ENCODE measurements at places on chromosomes 11 and 22.

DNA sequence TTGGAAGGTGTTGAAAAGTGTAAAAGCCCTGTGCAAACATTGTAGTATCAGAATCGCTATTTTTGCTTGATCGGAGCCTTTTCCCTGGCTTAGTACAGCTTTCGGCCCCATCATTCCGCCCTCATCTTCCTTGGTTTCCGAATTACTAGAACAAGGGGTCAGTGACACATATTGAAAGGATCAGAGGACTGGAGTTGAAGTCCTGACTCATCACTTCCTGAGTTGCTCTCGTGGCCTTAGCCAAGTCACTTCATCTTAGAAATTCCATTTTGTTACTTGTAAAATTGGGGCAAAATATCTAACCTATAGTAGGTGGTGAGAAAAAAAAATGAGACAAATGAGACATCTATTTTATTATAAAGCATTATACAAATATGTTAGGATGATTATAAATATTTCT is 375.0 kb downstream of the NTM start:
- no peak for DNase-seq

GRCh38 chr22:19424186-19424500 is 7.4 kb downstream of the HIRA start:
- DNase-seq: no peak

DNA sequence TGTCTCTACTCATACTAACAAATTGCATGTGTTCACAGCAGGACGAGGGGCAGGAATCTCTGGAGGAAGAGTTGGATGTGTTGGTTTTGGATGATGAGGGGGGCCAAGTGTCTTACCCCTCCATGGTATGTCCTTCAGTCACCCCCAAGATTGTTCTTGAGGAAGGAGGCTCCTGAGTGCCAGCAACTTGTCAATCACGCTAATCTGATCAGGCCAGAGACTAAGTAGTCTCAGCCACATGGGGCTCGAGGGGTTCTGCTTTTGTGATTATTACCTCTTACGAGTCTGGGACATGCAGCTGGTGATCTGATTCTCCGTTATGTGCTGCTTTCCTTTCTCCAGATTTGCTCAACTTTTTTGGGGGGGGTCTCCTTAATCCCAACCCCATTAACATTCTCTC is 54.3 kb downstream of the CTNND1 start:
- no peak for DNase-seq

GRCh38 chr11:85475660-85476517 is 151.3 kb downstream of the DLG2 start:
- no peak for DNase-seq

GRCh38 chr22:17637490-17638181 is 921 bp upstream of the BCL2L13 start:
- DNase-seq: no peak

- DNase-seq: no peak
Observed at GRCh38 chr11:77374611-77375031, 73.1 kb upstream of the GDPD4 start.

DNA sequence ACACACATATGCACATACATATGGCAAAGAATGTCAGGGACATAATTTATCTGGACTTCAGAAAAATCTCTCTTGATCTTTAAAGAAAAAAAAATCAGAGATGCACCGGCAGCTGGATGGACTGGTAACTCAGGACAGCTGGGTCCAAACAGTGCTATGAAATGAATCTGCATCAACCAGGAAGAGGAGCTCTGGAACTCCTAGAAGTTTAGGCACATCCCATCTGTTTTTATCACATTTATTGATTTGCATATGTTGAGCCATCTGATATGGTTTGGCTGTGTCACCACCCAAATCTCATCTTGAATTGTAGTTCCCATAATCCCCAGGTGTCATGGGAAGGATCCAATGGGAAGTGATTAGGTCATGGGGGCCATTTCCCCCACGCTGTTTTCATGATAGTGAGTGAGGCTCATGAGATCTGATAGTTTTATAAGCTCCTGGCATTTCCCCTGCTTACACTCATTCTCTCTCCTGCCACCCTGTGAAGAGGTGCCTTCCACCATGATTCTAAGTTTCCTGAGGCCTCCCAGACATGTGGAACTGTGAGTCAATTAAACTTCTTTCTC is 87.7 kb upstream of the AKIP1 start:
- DNase-seq: no peak

- no peak for DNase-seq
Observed at GRCh38 chr11:17445240-17445795, 31.3 kb downstream of the ABCC8 start.

DNA sequence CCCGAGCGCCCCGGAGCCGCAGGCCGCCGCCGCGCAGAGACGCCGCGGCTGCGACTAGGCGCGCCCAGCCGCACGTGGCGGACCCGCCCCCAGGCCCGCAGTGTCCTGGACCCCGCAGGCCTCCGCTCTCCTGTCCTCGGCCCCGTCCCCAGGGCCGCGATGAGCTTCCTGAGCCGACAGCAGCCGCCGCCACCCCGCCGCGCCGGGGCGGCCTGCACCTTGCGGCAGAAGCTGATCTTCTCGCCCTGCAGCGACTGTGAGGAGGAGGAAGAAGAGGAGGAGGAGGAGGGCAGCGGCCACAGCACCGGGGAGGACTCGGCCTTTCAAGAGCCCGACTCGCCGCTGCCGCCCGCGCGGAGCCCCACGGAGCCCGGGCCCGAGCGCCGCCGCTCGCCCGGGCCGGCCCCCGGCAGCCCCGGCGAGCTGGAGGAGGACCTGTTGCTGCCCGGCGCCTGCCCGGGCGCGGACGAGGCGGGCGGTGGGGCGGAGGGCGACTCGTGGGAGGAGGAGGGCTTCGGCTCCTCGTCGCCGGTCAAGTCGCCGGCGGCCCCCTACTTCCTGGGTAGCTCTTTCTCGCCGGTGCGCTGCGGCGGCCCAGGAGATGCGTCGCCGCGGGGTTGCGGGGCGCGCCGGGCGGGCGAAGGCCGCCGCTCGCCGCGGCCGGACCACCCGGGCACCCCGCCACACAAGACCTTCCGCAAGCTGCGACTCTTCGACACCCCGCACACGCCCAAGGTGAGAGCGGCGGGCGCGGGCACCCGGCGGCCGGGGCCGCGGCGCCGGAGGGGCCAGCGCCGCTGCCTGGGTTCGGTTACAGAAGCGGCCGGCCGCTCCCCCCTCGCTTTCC is 528 bp downstream of the WEE1 start:
- peak; percentile 33 for DNase-seq

DNA sequence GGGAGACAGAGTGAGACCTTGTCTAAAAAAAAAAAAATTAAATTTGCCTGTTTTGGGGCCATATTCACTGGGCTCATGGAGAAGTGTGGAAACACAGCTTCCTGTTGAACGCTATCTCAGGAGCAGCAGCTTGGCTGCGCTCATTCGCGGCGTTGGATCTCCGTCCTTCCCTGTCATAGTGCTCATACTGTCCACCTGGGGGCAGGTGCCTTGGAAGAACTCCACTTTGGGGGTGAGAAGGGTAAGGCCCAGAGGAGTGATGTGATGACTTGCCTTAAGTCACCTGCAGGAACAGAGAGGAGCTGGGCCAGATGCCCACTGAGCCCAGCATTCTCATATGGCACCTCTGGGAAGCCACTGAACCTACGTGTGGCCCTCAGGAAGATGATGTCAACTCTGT is 82.8 kb downstream of the CABIN1 start:
- DNase-seq: no peak

DNA sequence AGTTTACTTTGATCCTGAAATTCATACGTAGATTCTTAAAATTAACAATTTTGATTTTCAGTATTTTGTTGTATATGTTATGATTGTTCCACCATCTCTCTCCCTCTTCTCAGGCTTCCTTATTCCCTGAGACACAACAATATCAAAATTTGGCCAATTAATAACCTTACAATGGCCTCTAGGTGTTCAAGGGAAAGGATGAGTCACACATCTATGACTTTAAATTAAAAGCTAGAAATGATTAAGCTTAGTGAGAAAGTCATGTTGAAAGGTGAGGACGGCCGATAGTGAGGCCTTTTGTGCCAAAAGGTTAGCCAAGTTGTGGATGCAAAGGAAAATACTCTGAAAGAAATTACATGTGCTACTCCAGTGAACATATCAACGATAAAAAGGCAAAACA is 5.5 kb upstream of the OR52J3 start:
- DNase-seq: no peak

DNA sequence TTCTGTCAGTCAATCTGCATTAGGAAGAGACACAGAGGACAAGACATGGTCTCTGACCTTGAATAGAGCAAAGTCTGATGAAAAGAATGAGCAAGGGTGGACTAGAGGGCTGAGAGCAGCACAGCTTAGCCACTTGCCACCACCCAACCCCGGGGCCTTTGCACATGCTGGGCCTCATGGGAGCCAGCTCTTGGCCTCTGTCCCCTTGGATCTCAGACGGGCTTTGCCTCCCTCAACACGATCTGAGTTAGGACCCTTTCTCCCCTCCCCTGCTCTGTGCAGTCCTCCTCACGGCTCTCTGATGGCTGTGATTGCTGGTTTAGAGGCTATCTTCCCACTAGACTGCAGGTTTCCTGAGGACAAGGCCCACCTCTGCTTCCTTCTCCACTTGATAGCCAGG is 131.6 kb upstream of the B3GAT1 start:
- no peak for DNase-seq

- DNase-seq: no peak
Observed at GRCh38 chr11:62580959-62581715, 7.4 kb upstream of the EEF1G start.

- no peak for DNase-seq
Observed at GRCh38 chr11:128595775-128596174, 8.4 kb upstream of the ETS1 start.

GRCh38 chr11:28632338-28632737 is 524.1 kb downstream of the METTL15 start:
- DNase-seq: no peak

DNA sequence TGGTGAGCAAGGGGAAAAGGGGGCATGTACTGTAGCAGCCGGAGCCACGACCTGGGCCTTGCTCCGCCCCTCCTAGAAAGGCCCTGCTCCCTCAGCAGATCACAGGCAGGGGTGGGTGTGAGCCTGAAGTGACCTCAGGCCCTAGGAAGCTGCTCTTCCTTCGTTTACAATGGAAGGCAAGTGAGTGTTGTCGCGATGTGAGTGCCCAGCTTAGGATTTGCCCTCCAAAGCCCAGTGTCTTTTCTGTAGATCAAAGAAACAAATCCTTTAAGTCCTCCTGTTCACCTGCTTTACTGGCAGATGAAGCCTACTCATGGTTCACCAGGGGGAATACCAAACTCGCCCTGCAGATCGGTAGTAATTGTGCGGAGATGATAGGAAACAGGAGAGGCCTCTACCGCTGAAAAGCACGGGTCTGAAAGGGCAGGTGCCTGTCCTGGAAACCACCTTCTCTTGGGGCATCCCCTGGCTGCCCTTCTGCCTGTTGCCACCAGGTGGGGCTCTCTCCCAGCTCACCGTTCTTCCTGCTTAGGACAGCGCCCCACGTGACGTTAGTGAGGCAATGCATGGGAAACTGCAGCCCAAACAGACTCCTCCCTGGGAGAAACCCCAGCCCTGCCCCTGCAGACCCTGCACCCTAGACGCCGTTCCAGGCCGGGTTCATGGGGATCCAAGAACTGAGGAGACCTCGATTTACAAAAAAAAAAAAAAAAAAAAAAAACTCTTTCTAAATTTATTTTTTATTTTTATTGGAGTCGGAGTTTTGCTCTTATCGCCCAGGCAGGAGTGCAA is 45.9 kb upstream of the RAB1B start:
- peak; percentile 94 for DNase-seq

- peak; percentile 86 for DNase-seq
Observed at GRCh38 chr22:31345331-31346254, 553 bp downstream of the PATZ1 start.

DNA sequence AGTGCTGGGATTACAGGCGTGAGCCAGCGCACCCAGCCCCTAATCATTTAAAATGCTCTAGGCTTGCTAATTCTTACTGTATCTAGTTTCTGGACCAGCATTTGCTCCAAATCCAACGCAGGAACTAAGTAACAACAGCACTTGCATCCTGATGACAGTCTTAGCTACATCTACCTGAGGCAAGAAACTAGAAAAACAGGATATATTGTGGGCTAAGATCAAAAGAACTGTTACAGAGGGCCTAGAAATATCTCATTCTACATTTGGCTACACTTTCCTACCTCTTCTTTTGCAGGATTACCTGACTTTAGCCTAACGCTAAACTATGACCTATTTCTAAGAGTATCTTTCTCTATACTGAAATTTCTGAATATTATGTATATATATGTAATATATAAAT is 7.8 kb downstream of the DCDC1 start:
- DNase-seq: no peak

DNA sequence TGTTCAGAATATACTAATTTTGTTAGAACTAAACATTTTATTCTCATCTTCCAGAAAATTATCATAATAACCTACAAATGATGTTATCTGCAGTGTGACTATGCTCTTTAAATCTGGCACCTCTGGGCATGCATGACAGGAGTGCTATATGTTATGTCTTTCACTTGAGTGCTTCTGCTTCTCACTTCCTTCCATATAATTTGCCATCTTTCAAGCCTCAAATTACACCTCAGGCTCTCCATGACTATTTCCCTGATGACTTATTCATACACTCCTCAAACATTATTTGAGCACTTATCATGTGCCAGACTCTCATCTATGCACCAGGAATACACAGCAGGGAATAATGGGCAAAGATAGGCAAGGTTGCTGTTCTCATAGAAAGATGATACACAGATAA is 219.3 kb upstream of the POU2AF2 start:
- DNase-seq: no peak

- DNase-seq: no peak
Observed at GRCh38 chr11:132743601-132744000, 788.7 kb downstream of the OPCML start.

DNA sequence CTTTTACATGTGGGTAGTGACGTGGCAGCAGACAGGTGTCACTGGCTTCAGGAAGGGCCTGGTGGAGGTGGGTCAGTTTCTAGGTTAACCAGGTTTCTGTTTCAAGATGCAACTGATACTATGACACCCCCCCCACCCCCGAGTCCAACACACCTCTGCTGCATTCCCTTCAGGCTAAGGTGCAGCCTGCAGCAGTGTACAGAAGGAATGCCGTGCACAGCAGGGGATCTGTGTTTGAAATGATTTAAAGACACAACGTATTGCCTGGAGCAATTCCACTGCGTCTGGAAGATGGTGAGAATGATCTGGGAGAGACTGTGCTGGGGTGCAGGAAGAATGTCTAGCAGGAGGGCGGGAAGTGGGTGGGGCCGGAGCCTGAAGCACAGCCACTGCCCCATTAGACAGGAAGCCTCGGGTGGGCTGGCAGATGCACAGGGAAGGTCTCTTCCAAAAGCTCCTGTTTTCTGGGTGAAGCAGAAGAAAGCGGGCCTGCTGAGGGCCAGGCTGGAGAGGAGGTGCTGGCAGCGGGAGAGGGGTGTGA is 11.9 kb upstream of the TESMIN start:
- no peak for DNase-seq

- no peak for DNase-seq
Observed at GRCh38 chr22:30564045-30564760, 10.3 kb downstream of the GAL3ST1 start.

DNA sequence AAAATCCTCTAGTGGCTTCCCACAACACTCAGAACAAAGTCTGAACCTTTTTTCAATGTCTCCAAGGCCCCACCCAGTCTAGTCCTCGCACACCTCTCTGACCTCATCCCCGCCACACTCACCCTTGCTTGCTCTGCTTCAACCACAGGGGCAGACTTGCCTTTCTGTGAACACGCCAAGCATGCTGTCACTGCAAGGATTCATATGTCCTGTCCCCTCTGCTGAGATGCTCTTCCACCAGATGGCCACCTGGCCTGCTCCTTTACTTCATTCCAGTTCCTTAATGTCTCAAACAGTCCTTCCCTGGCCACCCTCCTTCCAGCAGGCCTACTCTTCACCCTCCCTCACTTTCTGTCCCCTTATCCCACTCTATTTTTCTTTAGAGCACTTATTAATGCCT is 60.6 kb upstream of the ARHGAP20 start:
- no peak for DNase-seq

GRCh38 chr11:91840640-91841240 is 383.9 kb upstream of the FAT3 start:
- DNase-seq: no peak

Measured in activated CD4-positive, alpha-beta T cell treated with anti-CD3 and anti-CD28 coated beads, Interleukin-2, amount 10 ng/mL, durations not matched to agents 7 days and 5 days (primary cell).